ENCODE measurements at places on chromosomes 3 and 15.
A peak's percentile ranks its signal among the peaks of the same experiment; 100 is the strongest.

GRCh38 chr3:107382631-107383030 is 5.4 kb downstream of the CCDC54 start:
- no peak for DNase-seq

DNA sequence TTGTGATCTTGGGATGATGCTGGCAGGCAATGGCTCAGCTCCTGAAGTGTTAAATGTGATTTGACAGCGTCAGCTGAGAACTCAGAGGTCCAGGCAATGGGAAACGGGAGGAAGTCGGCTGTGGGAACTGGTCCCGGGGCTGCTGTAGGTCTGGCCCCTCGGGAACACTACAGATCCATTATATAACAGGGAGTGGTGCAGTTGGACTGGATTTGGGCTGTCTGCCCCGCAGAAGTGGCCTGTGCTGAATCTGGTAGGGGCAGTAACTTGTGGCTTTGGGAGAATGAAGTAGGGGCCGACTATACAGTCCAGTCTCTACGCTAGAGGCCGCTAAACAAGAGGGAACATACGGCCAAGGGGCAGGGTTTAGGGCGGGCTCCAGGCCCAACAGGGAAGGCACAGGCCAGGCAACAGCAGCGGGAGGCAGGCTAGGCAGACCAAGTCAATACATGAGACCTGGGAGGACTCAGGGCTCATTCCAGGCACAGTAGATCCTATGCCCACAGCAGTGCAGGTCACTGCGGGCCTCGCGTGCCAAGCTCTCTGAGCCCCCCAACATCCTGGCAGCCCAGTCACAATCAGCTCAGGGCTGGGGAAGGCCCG is 20.3 kb upstream of the IL16 start:
- no peak for DNase-seq

- no peak for DNase-seq
Observed at GRCh38 chr3:182331341-182331740, 462.0 kb upstream of the ATP11B start.

- no peak for DNase-seq
Observed at GRCh38 chr15:35479423-35479822, 66.5 kb downstream of the DPH6 start.

DNA sequence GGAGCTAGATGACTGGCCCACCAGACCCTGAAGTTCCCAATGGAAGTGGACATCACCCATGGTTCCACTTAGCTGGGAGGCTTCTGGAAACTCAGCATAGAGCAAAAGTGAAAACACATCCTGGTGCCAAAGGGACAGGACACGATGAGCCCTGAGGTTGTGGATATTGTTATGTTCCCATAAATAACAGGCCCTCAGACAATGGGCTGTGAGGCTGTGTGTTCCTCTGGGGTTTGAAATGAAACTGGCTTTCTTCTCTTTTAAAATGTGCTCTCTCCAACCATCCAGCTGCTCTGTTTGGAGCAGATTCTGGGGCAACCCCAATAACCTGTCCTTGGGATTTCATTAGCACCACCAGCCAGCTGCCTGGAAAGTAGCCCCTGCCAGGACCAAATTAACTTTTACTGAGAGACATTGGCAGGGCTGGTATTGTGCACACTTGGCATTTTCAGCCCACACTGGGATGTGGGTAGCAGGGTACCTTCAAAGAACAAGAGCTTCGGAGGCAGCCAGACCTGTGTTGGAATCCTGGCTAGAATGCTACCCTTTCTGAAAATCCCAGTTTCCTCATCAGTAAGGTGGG is 97.5 kb downstream of the DNAJB8 start:
- DNase-seq, result no peak

DNA sequence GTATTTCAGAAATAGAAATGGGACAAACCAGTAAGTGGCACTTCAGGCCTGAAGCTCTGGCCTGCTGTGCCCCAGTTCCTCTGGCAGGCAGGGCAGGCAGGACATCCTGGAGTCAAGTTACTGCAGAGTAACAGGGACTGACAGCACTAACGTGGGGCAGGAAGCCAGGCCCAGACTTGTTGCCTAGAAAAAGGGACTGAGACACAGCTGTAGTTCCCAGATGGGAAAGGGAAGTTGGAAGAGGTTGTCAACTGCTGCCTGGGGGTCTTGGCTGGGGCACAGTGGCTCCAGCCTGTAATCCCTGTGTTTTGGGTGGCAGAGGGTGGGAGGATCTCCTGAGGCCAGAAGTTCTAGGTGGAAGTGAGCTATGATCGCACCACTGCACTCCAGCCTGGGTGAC is 171.9 kb downstream of the FMN1 start:
- no peak for DNase-seq

GRCh38 chr15:39327005-39327730 is 253.7 kb upstream of the THBS1 start:
- no peak for DNase-seq

DNA sequence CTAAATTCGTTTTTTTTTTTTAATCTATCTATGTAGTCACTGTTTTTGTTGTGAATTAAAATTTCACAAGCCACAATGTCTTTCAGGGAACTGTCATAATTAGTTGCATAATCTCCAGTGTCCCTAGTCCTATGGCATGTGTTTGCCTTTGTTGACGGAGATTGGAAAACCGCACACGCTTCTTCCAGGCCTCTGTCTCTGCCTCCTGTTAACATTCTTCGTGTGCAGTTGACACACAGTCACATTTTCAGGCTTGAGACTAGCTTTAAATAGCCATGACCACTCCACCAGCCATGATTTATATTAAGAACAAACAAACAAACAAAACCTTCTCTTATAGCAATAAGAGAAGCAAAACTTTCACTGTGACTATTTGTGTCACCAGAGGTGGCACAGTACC is 139.8 kb downstream of the DUT start:
- no peak for DNase-seq

DNA sequence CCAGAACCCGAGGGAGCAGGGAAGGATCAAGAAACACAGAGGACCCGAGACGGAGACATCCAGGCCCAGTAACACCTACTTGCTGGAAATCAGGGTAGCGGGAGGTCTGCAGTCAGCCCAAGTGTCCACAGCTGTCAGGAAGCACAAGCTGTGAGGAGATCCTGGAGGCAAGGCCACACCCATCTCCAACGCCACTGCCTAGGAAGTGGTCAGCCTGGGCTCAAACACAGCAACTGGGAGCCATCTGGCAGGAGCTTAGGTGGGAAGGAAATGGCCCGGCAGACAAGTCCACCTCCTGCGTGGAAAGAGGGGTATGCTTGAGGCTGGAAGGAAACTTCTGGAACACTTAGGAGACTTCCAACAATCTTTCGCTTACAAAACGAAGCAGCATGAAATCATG is 407.1 kb downstream of the VPS13C start:
- DNase-seq, result no peak

DNA sequence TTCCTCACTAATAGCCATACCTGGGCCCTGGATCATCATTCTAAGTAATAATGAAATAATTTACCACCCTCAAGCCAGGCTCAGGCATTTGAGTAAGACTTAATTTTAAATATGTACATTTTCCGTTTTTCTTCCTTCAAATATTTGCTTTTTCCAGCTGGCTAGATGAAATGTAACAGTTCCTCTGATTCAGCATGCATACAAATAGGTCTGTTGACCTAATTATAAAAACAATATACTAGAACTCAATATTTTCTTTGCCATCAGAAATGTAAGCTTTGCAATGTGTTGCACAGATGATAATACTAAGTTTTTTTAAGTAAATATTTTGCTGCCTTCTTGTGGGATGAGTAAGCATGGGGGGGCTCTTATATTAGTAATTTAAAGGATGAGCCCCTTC is 91.6 kb downstream of the FEZF2 start:
- DNase-seq, result no peak

DNA sequence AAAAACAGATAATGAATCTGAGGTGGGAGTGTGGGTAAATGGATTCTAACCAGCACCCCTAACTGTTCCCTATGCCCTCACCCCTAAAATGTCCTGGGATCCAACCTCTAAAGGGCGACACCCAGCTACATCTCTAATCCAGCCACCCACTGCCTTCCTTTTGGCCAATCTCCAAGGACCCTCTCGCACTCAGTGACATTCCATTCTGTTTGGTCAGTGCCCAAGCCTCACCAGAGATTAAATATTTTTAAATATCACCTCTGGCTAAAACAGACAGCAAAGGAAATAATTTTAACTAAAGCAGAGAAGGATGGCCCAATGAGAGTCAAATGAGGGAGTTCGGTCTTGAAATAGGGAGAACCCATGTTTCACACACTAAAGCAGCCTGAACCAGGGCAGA is 19.9 kb upstream of the SCN10A start:
- no peak for DNase-seq

- no peak for DNase-seq
Observed at GRCh38 chr3:172157564-172158258, 118.3 kb downstream of the FNDC3B start.

- peak; percentile 78 for DNase-seq
Observed at GRCh38 chr3:186931532-186932280, 1.4 kb downstream of the ST6GAL1 start.

- no peak for DNase-seq
Observed at GRCh38 chr3:57221883-57222282, 5.6 kb upstream of the APPL1 start.

DNA sequence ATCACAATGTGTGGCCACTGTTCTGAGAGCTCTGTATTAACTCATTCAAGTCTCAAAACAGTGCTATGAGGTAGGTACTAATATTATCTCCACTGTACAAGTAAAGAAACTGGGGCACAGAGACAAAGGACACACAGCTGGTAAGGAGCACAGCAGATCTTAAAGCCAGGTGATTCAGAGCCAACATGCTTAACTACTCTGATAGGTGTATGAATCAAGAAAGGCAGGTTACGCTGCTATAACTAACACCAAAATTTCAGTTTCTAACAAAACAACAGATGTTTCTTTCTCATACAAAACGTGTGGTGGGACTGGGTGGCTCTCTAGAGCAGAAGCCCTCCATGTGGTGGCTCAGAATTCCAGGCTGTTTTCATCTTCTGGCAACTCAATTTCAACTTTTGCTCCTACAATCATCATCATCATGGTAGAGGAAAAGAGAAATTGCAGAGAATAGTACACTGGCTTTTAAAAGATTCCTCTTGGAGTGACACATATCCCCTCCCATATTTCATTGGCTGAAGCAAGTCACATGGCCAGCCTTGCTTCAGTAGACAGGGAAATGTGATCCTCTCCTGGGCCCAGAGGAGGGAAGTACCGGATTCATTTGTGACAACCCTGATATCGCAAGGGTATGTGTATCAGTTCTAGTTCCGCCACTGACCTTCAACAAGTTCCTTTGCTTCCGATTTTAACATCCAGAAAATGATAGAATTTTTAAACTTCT is 126.2 kb upstream of the PTX3 start:
- no peak for DNase-seq

Data from activated gamma-delta T cell treated with Interleukin-2 at 50 U/mL for 16 hours (primary cell).